ENCODE measurements at places on chromosomes 7 and 10.

DNA sequence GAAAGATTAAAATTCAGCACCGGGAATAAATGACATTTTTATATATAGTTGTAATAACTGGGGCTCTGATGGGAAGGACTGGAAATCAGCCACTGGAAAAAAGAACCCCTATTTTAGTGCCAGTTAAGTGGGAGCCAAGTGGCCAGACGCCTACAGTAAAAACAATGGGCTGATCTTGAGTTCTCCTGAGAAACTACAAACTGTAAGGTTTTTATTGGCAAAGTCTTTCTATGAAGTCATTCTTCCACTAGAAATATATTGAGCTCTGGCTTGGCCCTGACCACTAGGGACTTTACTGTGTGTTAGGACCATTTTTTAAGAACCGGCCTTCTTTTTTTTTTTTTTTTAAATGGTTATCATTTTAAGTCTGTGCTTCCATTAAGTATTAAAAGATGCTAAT, 79.6 kb downstream of the ZNF22 start:
- DNase-seq: no peak

DNA sequence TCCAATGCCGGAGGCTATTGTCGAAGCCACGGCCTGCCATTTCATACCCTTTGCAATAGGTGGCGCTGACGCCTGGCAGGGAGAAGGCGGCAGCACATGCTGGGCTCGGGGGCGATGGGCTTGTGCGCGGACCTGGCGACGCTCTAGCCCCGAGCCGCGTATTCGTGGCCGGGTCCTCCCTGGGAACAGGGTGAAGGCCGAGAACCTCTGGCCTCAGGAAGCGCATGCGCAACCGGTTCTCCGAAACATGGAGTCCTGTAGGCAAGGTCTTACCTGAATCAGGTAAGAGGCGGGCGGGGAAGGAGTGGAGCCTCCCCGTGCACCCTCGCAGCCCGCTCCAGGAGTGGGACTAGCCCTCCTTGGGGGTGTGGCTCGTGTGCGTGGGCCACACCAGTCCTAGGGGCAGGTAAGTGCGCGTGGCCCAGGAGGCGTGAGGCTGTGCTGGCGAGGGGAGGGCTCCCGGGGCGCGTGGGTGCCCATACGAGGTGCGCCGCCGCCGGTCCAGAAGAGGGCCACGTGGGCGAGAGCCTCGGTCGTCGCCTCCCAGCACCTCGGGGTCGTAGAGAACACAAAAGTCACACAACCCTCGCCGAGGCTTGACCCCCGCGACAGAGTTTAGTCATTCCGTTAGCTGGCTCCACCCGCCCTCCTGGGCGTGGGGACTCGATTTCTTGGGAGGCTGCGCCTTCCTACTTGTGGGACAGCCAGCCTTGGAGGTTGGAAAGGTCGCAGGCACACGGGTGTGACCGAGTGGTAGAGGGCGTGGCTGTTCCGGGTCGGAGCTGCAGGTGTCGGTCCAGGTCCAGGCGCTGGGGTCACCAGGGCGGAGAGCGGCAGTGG, 5.6 kb upstream of the MEST start:
- DNase-seq: no peak

GRCh38 chr10:84352251-84352842, 24.0 kb downstream of the CCSER2 start:
- no peak for DNase-seq

- DNase-seq: no peak
These were observed 2.2 kb upstream of the HSPB1 start for GRCh38 chr7:76300166-76300731.

DNA sequence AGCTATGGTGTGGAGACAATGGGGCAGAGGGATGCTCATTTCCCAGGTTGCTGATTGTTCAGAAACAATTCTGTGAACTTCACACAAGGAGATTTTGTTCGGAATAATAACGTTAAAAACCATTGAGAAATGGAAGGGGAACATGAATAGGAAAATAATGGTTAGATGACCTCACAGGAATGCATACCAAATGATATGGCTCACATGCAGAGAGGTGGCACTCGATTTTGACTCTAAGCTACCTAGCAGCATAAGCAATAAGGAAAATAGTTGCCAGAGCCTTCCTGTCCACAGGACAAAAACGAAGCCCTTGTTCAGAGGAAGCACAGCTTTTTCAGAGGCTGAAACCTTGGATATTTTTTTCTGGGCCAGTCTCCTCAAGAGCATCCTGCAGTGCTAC, 293.1 kb downstream of the ZEB1 start:
- no peak for DNase-seq

GRCh38 chr10:109963439-109963838, 40.1 kb upstream of the XPNPEP1 start:
- DNase-seq: no peak

- no peak for DNase-seq
These were observed 657.2 kb downstream of the INHBA start for GRCh38 chr7:41045556-41046123.

- no peak for DNase-seq
These were observed 24.3 kb downstream of the SLC25A28 start for GRCh38 chr10:99595770-99596465.

GRCh38 chr10:44352316-44353127, 32.4 kb downstream of the CXCL12 start:
- no peak for DNase-seq

DNA sequence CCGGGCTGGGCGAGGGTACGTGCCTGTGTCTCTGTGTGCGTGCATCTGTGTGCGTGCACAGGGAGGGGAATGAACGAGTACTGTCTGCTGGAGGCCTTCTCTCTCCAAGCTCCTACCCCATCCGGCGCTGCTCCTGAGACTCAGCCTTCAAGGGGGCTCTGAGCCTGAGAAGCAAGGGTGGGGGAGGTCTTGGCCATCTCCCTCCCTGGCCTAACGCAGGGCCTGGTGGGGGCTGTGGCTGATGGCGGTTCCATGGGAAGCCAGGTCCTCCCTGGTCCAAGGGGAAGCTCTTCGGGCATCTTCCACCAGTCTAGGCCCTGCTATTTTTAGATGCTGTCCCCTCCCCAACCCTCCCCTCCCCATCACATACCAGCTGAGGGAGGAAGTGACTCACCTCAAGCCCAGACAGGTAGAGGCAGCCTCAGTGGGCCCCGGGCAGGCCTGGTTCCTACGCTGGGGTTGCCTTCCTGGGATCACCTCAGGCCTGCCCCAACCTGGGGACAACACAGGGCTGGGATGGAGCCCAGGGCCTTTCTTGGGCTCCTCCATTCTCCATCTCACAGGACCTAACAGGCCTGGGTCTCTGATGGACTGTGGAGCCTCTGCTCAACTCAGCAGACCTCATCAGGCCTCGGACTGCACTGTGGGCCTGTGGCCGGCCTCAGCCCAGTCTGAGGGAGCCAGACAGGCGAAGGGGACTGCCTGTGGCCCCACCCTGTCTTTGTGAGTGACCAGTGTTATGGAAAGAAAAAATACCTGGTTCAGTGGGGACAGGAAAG, 32.2 kb downstream of the DNAJB12 start:
- DNase-seq: no peak

GRCh38 chr7:142025896-142026295, 30.2 kb downstream of the MGAM start:
- DNase-seq: no peak

DNA sequence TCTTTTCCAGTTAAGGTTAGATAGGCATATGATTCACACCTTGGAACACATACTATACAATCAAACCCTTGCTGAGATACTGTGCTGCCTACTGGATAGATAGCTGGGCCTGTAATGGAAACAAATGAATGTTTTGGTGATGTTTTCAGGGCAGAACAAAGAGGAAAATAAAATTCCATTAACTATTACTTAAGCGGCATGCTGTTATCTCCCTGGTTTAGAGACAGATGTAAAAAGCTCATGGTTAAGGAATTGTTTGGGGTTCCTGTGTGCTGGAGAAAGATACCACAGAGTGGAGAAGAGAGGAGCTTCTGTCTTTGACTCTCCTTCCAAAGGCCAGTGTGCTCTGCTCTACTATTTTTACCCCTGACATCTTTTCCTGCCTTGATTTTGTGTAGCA, 341.1 kb downstream of the PLXDC2 start:
- DNase-seq: no peak

DNA sequence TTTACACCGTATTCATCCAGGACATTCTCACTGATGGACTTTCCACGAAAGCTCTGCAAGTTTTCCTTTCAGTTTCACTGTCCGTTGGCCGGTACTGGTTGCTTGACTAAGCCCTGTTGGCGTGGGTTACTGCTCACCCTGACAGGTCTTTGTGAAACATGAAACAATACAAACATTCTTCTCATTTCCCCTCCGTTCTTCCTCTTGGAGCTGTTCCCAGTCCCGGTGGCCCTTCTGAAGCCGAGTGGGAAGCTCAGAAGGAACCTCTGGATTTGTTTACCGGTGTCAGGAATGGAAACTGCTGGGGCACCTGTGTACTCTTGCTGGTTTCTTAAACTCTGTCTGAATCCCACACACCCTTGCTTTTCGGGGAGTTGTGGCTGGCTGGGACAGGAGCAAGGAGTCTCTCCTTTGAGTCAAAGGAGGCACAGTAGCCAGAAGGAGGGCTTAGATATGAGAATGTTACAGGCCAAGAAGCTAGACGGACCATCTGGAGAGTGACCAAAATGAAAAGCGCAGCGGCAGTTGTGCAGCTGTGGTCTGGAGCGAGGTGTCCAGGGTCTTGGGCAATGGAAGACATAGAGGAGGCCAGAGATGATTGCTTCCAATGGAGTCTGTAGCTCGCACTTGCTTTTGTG, 45.7 kb downstream of the LYZL2 start:
- peak; percentile 61 for DNase-seq

DNA sequence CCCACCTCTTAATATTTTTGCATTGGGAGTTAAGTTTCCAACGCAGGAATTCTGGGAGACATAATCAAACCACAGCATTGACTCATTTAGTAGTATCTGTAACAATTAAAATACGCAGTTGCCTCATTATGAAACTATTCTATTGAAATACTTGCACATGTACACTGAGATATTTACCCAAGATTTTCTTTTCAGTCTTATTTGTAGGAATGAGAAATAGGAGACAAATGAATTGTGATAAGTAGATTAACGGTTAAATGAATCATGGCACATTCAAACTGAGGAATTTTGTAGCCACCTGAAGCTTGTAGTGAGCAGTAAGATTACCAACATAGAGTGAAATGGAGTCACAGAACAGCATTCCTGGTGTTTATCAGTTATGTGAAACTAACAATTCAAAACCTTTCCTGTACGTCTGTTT, 18.1 kb downstream of the RP9 start:
- no peak for DNase-seq

GRCh38 chr7:96734343-96734742, 24.7 kb upstream of the SEM1 start:
- no peak for DNase-seq

DNA sequence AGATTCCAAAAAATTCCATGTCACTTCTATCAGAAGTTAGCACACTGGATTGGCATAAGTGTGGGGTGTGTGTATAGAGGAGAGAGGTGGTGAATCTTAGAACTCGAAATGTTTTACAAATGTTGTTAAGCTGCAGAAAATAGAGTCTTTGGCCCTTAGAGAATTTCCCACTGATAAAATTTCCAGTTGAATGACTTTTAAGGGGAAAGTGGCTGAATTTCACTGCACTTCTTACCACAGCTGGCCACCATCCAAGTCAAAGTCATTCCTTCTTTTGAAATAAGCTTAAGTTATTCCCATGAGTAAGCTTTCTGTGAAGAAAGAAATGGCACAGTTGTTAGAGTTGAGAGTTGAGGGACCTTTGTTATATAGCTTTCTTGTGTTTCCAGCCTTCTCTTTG, 13.9 kb downstream of the VCL start:
- no peak for DNase-seq

DNA sequence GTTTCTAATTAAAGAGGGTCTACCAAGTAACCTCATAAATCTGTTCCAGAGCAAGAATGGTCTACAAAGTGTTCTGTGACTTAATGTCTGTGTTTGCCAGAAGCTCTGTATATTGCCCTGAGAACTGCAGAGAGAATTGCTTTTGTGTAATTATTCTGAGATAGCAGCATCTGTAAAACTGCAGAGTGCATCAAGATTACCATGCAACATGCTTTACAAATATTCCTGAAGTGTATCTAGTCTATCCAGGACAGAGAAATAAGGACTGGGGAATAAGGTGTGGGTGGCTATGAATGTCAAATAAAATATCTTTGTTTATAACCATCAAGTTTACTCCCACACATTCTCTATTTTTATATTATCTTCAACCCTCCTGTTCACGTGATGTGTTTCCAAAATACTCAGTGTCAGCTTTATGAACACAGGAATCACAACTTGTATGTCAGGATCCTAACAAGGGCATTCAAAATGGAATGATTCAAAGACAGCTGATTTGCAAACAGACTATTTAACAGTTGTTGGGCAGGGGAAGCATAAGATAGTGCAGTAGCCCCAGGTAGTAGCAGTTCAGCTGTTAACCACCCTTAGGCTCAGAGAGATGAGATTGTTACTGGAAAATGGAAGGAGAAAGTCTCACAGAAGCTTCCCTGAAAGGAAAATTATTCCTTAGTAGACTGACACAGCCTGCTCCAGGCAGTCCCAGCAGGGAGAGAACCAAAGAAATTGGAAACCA, 15.3 kb upstream of the LIPA start:
- no peak for DNase-seq

DNA sequence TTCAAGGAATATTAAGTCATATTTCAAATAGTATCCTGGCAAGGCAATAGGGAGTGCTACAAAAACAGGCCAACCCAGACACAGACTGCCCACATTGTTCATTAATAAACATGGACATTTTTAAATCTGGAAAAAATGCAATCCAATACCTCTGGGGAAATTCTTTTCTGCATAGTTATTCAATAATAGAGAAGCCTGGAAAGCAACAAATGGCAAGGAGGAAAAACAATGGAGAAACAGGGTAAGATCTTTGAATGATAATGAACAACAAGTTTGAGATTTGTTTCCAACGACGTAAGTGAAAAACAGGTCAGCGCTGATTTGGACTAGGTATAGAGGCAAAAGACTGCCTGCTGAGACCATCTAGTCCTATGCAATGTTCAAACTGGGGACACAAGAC, 44.7 kb upstream of the ZNF800 start:
- DNase-seq: no peak

DNA sequence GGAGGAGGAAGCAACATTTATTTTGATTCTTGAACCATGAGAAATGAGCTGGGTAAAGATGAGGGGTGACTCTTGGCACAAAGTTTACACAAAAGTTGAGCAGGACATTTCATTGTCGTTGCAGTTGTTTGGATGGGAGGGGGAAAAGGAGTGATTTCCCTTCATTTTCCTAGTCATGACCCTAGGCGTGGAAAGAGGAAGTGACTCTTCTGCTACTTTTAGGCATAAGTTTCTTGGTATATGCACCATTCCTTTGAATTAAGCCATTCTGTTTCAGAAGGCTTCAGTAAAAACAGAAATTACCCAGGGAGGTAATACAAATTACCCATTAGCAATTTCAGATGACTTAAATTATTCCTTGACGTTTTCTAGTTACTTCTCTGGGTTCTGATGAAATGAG, 113.9 kb upstream of the FAM171A1 start:
- no peak for DNase-seq

DNA sequence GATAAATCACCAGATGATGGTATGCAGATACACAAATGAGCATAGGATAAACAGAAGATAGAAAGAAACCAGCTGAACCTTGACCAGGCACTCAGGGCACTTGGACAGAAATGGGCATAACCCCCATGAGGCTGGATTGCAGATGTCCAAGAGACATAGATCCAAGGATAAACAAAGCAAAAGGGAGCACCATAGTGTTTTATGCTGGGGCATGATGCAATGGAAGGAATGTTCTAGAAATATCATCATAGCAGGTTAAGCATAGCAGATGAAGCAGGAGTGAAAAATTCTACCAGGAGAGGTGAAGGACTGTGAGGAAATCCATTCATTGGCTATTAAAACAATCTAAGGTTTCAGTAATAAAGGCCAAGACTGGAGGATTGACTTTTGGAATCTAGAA, 70.5 kb upstream of the TES start:
- no peak for DNase-seq

Data from GM12878 (cell line).